Gastroesophageal sphincter (tissue), 4 donors: ENCODE measurements at places on chromosomes 2 and 18. TPM values are rescaled to one million over a fixed set of nuclear protein-coding genes. Genes with fewer than 3 reads are reported as not detected.

DNA sequence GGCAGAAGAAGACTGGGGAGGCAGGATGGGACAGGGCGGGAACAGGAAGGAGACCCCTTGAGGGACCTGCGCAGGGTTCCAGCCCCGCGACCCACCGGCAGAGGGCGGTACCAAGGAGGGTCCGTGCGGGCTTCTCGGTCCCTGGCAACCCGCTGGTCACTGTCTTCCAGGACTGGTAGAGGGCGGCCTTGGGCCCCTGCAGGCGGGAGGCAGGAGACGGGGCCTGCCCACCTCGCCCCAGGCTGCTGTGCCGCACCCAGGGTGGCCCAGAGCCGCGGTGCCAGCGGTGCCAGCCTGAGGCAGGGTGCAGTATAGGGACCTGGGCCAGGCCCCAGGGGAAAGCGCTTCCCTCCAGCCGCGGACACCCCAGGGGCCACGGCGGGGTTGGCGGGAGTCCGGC, 34.5 kb downstream of the NEURL3 start:
- H3K36me3 ChIP-seq = no peaks in the 10 kb centered on the region
- H3K4me3 ChIP-seq = no peak overlapping the region
- peaks cover 17% of the 10 kb centered on the region for H3K27me3 ChIP-seq
- no peaks in the 10 kb centered on the region for H3K4me1 ChIP-seq

GRCh38 chr2:120600335-120600734, 135.3 kb upstream of the GLI2 start:
- ATAC-seq = no peak
- no peaks in the 10 kb centered on the region for H3K36me3 ChIP-seq
- no peaks in the 10 kb centered on the region for H3K4me1 ChIP-seq
- peaks cover 9% of the 10 kb centered on the region for H3K27me3 ChIP-seq
- no peak overlapping the region for H3K27ac ChIP-seq
- H3K4me3 ChIP-seq = no peak overlapping the region

- peak overlapping the region; percentile 20 for H3K4me3 ChIP-seq
- no peaks in the 10 kb centered on the region for H3K4me1 ChIP-seq
- peak overlapping the region; percentile 70 for H3K27ac ChIP-seq
- no peaks in the 10 kb centered on the region for H3K27me3 ChIP-seq
- peaks cover 72% of the 10 kb centered on the region for H3K36me3 ChIP-seq
- peak; percentile 72 for ATAC-seq
Measured at GRCh38 chr18:76953583-76954233, 131.4 kb downstream of the ZNF236 start.

DNA sequence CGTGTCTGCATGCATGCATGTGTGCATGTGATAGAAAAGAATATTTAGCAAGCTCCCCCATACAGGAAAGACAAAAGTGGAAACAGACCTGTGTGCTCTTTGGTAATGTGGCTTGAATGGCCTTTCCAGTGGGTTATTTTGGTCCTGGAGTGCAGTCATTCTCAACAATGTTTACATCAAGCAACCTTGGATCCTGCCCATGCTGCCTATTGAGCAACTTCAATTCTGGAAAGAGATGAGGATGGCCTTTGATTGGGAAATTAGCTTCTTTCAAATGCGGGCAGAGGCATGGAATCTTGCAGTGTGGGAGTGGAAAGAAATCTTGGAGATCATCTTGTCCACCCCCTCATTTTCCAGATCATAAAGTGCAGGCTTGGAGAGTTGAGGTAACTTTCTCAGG, 87.2 kb upstream of the SMAD2 start:
- H3K27me3 ChIP-seq = peaks cover 12% of the 10 kb centered on the region
- ATAC-seq = peak; percentile 69
- H3K4me3 ChIP-seq = no peak overlapping the region
- H3K4me1 ChIP-seq = peaks cover 13% of the 10 kb centered on the region
- H3K27ac ChIP-seq = no peak overlapping the region

- ATAC-seq = no peak
- no peaks in the 10 kb centered on the region for H3K27me3 ChIP-seq
- no peaks in the 10 kb centered on the region for H3K36me3 ChIP-seq
- no peaks in the 10 kb centered on the region for H3K4me1 ChIP-seq
- no peak overlapping the region for H3K27ac ChIP-seq
- no peak overlapping the region for H3K4me3 ChIP-seq
Measured at GRCh38 chr18:78721238-78721875, 258.3 kb upstream of the SALL3 start.

ITGB6 gene
- total RNA-seq = 2.2 TPM

PLCL1 gene
- 89.2 TPM for total RNA-seq

EN1 gene
- total RNA-seq = not detected
